ENCODE measurements at places on chromosomes 1 and 21. TPM values are rescaled to one million over a fixed set of nuclear protein-coding genes. Genes with fewer than 3 reads are reported as not detected.

The GSTM1 gene
- total RNA-seq: 39.0 TPM

- no peak for DNase-seq
Observed at GRCh38 chr1:225541383-225541782, 111.5 kb downstream of the ENAH start.

DNA sequence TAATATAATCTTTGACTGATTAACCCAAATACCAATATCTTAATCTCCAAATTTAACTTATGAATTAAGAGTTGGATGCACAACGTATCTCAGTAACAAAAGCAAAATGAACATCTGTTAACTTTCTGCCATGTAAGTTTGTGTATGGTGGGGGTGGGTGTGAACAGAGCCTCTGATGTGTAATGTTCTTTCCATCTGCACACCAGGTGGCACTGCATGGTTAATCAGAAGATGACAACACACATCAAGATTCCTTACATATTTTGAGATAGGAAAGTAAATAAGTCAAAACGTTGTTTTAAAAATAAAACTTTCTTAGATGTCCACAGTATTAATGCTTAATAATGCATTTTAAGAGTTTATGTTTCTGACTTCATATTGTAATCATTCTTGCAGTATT lies 251.9 kb downstream of the DPYD start:
- no peak for DNase-seq

DNA sequence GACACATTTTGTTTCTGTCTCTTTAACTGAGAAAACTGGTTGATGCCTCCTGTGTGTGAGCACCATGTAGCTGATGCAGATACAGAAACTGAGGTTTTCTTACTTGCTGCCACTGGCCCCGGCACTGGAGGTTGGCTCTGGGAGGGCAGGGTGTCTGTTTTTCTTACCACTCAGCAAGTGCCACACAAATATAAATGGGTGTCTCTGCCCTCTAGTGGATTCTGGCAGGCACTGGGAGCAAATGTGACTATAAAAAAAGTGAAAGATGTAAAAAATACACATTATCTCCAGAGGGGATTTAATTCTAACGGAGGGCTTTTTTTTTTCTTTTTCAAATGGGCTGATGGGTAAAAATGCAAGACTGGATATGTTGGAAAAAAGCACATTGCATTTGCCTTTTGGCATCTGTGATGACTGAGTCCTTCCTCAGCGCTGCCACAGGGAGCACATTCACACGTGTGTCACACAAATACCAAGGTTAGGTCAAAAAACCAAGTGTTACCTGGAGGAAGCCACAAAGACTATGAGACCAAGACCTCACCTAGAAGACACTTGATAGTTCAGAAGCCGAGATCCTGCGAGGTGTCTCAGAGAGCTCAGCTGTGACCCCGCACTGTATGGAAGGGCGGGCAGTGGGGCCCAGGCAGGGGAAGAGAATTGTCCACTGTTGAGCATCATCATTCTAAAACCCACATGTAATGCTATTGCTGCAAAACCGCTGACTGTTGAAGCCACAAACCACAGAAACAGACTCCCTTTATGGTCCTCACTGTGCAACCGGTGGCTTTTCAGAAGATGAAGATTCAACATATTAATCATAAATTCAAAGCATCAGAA lies 18.9 kb downstream of the PGBD2 start:
- no peak for DNase-seq

DNA sequence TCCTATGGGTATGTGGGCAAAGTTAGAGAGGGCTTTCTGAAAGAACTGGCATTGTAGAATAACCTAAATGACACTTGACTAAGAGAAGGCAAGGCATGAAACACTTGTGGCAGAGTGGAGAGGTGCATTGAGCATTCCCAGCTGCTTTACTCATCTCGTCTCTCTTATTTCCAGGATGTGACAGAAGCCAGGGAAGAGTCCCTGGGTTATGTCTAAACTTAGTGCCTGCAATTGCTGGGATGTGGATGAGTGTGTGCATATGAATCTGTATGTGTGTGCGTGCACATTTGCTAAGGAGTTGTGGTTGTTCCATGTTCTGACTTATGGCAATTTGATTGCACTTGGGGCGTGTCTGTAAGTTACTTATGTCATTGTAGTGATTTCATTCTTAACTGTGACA lies 1326.5 kb upstream of the B3GALT2 start:
- no peak for DNase-seq

DNA sequence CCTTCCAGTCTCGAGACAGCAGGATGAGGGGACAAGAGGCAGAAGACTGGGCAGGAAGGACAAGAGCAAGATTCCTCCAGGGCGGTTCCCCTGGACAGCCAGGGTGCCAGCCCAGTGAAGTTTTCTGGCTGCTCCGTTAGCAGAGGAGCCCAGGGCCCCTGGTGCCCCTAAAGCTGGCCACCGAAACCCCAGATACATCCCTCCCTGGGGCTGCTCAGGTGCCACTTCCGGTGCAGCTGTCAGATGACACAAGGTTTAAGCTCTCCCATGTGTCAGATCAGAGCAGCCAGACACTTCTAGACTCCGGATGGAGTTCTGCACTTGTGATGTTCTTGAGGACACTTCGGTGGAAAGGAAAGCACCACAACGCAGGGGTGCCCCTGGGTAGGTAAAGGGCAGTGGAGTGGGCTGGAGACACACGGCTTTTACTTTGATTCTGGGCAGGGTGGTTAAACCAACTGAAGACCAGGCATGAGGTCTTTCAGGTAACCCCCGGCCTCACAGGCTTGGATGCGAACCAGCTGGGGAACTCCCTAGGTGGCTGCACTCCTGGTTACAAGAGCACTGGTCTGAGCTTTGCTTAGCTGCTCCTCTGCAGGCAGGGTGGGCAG lies 85.7 kb downstream of the ITPKB start:
- DNase-seq: no peak

The F5 gene
- 2.9 TPM for total RNA-seq

The NBPF10 gene
- 3.4 TPM for total RNA-seq

The AMY2A gene
- not detected for total RNA-seq

The PTPRU gene
- 74.0 TPM for total RNA-seq

The RAP1GAP gene
- total RNA-seq: 16.1 TPM

The FCRLB gene
- total RNA-seq: 0.14 TPM

The OPTC gene
- not detected for total RNA-seq

The CBR1 gene
- 13.2 TPM for total RNA-seq

GRCh38 chr1:110916669-110917306 lies 43.8 kb downstream of the CD53 start:
- no peak for DNase-seq

Measured in progenitor cell of endocrine pancreas (in vitro differentiated cells).